ENCODE measurements at places on chromosomes 4 and X.

DNA sequence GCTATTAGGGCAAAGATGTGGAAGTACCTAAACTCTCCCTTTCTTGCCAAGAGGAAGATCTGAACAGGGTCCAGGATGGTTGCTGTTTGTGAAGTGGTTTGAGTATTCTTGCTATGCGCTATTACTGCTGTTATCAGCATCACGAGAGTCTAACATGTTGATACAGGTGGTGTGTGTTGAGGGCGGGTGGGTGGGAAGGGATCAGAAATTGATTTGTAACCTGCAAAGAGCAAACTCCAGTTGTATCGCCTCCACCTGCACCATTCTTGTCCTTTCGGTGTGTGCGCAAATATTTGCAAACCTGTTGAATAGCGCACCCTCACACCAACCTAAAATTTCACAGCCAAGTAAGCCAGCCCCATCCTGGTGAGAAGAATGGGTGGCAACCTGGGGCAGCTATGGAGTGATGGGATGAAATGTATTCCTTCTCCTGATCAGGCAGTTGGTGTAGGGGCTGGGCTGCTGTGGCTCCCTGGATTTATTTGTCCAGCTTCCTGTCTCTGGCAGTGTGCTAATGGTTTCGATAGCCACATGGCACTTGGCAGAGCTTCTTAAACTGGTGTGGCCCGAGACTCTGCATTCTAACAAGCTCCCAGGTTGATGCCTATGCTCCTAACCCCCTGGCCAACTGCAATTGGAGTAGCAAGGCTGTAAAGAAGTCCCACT is 102.6 kb upstream of the SCML1 start:
- DNase-seq: no peak

DNA sequence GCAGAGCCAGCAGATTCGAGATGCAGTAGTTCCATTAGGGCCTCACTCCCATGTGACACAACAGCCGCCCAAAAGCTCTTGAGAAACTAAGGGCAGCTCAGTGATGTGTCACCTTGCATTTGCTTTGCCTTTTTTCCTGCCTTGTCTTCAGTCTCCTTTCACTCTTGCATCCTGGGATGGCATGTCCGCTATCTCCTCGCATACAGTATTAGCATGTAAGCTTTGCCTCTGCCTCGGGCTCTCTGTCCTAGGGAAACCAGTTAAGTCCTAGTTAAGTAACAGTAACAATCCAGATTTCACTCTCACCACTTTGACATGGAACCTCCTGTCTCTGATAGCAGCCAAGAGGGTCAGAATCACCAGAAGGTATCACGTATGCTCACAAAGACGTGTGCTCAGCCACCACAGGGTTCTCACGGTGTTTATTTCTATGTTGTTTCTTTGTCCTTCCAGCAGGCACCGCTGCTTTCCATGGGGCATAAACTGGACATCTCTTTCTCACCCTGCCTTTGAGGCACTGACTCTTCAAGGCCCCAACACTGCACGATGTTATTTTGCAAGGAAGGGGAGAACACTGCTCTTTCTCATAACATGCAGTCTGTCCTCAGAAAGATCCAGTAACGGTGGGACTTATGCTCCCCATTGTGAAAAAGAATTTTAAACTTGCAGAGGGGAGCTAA is 26.7 kb upstream of the SORBS2 start:
- peak; percentile 52 for DNase-seq

DNA sequence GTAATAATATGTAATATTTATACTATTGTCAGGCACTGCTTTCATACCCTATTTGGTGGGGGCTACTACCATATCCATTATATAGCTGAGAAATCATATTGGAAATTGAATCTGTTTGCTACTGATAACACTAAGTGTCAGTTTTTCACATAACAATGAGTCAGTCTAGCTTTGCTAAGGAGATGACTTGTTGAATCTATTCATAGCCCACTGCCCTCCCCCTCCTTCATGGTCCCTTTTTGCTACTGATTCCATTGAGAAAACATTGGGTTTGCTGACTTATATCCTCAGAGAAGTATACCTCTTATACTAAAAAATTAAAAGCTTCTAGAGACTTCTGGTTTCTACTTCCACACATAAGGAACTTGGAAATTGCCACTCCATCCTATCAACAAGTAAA is 1898.4 kb downstream of the STIM2 start:
- no peak for DNase-seq

DNA sequence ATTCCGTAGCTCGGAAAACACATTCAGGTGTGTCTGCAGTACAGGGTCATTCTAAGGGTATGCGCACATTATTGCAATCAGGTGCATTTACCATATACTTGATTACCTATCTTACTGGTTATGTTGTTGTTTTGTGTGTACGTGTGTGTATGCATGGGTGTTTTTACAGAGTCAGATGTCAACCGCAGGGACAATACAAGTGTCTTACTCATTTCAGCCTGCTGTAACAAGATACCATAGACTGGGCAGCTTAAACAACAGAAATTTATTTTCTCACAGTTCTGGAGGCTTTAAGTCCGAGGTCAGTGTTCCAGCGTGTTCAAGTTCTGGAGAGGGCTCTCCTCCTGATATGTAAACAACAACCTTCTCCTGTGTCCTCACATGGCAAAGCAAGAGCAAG is 316.7 kb downstream of the DMD start:
- no peak for DNase-seq

DNA sequence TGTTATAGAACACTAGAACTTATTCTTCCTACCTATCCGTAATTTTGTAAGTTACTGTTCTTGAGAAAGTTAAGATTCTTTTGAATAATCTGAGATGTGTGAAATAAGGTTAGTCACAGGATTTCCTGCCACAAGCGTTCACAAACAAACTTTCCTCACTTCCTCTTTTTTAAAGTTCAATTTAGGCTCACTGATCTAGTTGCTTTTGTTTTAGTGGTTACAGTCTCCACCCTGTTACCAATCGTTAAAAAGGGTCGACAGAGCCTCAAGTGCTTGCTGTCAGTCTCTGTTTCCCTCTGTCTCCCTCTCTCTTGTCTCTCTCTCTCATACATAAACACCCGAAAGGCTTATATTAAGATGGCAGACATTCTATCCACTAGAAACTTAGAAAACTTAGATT is 35.9 kb upstream of the STK26 start:
- DNase-seq: no peak

- peak; percentile 4 for DNase-seq
Measured at GRCh38 chr4:89610236-89610635, 226.7 kb downstream of the SNCA start.

DNA sequence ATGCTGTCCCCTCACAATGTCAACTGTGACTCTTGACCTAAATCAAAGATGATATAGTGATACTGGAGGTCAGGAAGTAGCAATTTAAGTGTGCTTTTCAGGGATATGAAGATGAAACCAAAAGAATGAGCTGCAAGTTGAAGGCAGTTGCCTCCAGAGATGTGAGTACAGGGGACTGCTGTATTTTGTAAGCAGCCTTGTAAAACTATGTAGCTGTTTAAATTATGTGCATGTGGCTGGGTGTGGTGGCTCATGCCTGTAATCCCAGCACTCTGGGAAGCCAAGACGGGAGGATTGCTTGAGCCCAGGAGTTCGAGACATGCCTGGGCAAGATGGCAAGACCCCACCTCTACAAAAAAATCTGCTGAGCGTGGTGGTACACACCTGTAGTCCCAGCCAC is 15.1 kb upstream of the TNIP2 start:
- no peak for DNase-seq

DNA sequence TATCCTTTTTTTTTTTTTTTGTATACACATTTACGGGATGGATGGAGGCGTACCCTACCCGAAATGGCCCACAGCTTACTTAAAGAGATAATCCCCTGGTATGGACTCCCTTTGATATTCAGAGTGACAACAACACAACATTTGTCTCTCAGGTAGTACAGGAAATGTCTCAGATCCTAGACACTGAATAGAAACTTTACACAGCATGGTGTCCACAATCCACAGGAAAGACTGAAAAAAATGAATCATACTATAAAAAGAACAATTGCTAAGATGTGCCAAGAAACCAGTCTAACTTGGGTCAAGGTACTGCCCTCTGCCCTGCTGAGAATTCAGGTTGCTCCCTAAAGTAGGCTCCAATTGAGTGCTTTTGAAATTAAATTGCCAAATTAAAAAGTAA is 100.8 kb upstream of the LANCL3 start:
- no peak for DNase-seq

GRCh38 chr4:82601242-82602015 is 39.6 kb upstream of the TMEM150C start:
- DNase-seq: no peak

- no peak for DNase-seq
Measured at GRCh38 chr4:15562623-15563022, 92.5 kb downstream of the FBXL5 start.

GRCh38 chrX:16826207-16826606 is 39.9 kb downstream of the TXLNG start:
- peak; percentile 24 for DNase-seq

DNA sequence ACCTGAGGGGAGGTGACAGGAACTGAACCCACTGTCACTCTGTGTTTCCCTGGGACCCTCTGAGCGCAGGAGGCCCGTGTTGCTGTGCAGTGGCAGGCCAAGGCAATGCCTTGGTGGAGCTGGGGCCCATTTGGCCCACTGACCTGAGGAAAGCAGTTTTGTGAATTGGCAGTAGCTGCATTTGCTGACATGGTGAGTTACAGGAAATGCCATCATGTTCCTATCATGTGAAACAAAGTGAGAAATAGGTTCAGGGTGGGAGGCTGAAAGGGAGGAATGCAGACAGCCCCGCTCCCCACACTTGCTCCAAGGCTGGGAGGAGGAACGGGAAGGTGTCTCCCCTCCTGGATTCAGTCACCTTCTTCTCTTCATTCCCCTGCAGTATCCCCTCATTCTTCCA is 146.1 kb downstream of the PTTG2 start:
- no peak for DNase-seq

GRCh38 chrX:153494541-153495361 is at the start of gene BGN:
Gene BGN, plus strand, starts transcription at chrX:153494980. Its CDS starts 9,652 bp downstream, at chrX:153504632.
- DNase-seq: peak; percentile 89

GRCh38 chr4:28921886-28922285 is 1798.3 kb upstream of the PCDH7 start:
- DNase-seq: no peak

GRCh38 chr4:930028-930551 is 2.0 kb downstream of the GAK start:
- DNase-seq: no peak

GRCh38 chr4:189278597-189279165 is 662.0 kb upstream of the FRG1 start:
- no peak for DNase-seq

DNA sequence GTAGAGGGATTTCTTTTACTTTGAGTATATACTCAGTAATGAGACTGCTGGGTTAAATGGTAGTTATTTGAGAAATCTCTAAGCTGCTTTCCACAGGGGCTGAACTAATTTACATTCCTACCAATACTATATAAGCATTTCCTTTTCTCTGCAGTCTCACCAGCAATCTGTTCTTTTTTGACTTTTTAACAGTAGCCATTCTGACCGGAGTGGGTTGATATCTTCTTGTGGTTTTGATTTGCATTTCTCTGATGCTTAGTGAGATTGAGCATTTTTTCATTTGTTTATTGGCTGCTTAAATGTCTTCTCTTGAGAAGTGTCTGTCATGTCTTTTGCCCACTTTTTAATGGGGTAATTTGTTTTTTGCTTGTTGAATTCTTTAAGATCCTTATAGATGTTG is 43.3 kb downstream of the SPCS3 start:
- no peak for DNase-seq

DNA sequence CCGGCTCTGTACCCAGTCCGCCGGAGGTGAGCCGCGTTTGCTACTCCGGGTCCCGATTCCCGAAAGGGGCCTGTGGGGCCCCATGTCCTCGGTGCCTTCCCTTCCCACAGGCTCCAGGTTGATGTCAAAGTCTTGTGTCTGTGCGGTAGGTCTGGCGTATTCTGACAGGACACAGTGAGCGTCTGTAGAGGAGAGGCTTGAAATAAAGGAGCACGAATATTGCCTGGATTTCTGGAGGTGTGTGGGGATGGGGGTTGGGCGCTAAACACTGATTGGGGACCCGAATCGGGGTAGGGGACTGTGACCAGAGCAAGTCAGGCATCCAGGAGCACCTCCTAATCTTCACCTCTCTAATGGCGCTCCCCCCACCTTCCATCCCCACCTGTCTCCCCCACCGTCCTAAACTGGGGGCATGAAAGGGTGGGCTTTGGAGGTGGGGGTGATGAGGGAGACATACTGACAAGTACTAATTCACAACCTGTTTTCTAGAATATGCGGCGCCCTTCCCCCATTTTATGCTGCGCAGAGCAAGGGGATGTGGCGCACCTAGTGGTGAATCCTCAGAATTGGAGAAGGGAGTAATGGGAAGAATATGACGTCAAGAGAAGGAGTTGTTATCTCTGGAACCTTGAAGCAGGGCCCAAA is 855 bp downstream of the GPRASP2 start:
- peak; percentile 62 for DNase-seq

Data from ELF-1 (cell line).